ENCODE measurements at places on chromosomes 6 and 20. TPM values are rescaled to one million over a fixed set of nuclear protein-coding genes. Genes with fewer than 3 reads are reported as not detected.

DNA sequence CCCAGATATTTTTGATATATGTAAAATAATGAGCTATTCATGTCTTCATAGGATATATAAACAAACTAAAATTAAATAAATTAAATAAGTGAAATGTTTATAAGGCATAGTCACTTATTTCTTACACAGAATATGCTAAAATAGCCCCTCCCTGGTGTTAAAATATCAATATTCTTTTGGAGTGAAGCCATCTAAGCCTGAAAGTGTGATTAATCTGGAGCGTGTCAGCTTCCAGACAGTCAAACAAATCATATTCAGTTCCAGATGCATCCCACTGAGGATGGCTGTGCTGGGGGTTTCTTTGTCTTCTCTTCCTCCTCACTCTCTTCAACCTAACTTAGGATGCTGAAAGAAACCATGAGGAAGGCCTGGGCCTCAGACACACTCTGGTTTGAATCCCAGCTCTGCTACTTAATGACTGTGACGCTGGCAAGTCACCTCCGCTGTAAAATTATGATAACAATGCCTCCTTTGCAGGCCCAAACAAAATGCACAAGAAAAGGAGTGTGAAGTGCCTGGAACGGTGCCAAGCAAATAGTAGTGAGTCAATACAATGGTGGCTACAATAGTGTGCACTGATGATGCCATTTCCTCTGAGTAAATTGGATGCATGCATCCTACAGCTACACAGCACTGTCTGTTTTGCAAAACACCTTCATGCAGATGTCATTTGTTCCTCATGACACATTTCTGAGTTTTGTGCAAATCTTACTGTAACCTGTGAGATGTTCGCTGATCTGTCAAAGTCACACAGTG lies 161.4 kb downstream of the FOXC1 start:
- DNase-seq = no peak

DNA sequence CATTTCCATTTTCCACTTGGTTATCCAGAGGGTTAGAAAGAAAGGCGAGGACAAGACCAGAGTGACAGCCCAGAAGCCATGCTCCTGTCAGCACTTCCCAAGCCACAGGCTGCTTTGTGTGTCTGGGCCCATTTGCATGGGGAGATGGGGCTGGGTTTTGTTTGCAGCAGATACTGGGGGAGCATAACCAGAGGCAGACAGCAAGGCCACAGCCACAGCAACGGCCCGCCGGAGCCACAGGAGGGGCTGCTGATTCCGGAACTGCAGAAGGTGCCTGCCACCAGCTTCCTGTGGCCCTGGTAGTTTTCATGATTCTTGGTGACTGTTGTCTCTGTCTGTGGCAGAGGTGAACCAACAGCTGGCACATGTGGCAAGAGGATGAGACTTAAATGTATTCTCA lies 106.6 kb downstream of the DLL1 start:
- no peak for DNase-seq

Gene MUCL3
- not detected for total RNA-seq

DNA sequence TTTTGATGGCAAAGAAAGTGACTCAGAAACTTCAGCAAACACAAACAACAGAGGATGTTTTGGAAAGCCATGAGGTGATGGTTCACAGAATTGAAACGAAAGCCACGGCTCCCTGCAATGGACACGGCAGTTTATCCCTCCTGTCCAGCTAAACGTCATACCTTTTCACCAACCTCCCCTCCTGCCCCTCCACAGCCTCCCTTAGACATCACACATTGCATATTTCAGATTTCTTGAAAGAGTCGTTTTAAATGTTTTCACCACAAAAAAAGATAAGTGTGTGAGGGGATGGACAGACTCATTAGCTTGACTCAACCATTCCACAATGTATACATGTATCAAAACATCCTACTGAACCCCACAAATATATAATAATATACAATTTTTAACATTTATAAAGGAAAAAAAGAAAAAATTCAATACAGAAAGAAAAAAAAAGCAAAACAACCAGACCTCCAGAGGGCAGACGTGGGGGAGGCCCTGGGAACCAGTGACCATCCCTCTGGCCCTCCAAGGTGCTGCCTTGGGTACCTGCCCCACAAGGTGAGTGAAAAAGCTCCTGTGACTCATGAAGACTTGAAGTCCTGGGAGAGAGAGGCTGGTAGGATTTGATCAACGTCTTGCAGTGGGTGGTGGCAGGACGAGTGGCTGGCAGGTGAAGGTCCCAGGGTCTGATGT lies 117.2 kb upstream of the THBS2 start:
- DNase-seq = no peak

Gene GCNT2
- total RNA-seq = 50.8 TPM

DNA sequence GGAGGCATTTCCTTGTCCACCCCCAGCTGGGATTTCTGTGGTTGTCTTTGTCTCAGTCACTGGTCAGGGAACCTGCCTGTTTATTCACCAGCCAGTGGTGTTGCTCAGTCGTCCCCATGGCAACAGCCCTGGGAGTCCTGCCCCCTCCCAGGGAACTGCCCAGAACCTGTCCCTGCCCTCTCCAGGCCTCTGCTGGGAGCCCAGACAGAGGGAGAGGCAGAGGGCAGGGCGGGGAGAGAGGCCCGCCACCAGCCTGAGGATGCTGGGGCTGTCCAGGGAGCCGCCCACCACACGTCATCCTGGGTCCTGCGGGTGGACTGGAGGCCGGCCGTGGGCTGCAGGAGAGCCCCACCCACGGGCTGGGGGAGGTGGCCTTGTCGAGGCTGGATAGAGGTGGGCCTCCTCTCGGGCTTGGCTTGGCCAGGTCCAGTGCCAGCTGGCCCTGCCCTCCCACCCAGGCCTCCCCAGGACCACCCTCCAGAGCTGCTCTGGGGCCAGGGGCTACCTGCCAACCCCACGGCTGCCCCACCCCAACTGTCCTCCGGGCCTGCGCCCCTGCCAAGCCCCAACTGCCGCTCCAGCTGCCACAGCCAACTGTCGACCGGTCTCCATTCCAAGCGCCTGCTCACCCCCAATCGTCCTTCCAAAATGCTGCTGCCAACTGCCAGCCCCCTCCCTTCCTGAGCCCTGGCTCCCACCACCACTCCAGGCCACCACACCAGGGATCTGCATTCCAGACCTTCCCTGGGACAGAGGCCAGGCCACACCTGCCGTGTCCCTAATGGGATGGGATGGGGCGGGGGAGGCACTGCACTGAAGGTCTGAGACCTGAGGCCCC lies 4.2 kb upstream of the ZBTB46 start:
- DNase-seq = peak; percentile 87

DNA sequence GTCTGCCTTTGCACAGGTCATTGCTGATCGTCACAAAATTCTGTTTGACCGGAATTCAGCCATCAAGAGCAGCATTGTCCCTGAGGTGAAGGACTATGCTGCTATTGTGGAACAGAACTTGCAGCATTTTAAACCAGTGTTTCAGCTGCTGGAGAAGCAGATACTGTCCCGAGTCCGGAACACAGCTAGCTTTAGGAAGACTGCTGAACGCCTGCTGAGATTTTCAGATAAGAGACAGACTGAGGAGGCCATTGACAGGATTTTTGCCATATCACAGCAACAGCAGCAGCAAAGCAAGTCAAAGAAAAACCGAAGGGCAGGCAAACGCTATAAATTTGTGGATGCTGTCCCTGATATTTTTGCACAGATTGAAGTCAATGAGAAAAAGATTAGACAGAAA lies 24.6 kb upstream of the CALHM6 start:
- no peak for DNase-seq

- no peak for DNase-seq
Observed at GRCh38 chr20:24697411-24697810, 228.0 kb downstream of the SYNDIG1 start.

DNA sequence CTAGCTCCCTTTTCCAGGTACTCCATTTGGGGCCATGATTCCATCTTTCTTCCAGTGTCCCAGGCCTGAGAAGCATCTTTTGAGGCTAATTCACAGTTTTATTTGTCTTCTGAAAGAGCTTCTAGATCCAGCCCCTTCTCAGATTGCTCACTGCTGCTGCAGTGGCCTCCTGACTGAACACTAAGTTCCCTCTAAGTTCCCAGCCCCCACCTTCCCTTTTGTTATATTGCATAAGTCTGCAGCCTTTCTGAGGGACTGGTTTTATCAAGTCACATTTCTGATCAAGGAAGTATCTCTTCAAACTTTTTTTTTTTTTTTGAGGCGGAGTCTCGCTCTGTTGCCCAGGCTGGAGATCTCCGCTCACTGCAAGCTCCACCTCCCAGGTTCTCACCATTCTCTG lies 10.7 kb downstream of the MAPRE1 start:
- DNase-seq = peak; percentile 23

DNA sequence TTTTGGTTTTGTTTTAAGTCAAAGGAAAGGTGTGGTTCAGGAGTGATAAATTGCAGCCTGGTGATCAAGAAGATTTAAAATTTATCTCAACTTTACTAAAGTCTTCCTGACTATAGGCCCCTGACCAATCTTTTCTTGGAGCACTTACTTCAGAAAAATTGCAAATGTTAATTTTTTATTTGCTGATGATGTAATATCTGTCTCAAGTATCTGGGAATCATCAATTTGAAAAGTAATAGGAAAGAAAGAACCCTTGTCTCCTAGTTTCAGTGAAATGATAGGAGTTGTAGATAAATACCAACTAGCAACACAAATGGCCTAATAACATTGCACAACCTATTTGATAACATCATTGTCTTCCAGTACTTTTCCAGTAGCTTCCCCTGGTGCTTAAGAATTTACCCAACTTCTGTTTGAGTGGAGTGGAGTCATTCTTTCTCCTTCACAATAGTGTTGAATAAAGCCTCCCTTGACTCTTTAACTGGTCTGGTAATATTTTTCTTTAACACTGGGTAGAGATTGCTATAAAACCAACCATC lies 648.3 kb upstream of the ADGRB3 start:
- DNase-seq = no peak

- no peak for DNase-seq
Observed at GRCh38 chr6:77205936-77206335, 257.4 kb downstream of the HTR1B start.

Gene RAB44
- total RNA-seq = not detected

GRCh38 chr6:139474145-139475108 lies 100.0 kb upstream of the CITED2 start:
- peak; percentile 16 for DNase-seq

Gene FERMT1
- 2.2 TPM for total RNA-seq

GRCh38 chr6:43338243-43338642 lies 29.6 kb upstream of the CRIP3 start:
- DNase-seq = no peak

DNA sequence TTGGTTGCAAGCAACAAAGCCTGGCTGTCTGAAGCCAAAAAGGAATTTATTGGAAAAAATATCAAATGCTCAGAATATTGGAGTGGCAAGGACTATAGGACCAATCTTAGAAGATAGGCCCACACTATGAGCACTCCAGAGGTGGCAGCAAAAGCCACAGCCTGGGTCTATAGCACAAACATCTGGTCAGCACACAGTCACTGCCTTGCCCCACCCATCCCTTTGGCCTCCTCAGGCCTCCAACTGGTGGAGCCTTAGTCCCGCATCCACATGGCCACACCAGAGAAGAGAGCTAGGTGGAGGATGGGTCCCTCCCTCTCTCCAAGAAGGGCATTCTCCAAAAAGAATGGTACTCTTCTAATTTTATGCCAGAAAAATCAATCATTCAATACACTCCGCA lies 14.0 kb downstream of the NUDT3 start:
- DNase-seq = no peak

Gene TCF15
- 8.3 TPM for total RNA-seq

GRCh38 chr6:163732479-163732878 lies 318.0 kb downstream of the QKI start:
- DNase-seq = no peak

DNA sequence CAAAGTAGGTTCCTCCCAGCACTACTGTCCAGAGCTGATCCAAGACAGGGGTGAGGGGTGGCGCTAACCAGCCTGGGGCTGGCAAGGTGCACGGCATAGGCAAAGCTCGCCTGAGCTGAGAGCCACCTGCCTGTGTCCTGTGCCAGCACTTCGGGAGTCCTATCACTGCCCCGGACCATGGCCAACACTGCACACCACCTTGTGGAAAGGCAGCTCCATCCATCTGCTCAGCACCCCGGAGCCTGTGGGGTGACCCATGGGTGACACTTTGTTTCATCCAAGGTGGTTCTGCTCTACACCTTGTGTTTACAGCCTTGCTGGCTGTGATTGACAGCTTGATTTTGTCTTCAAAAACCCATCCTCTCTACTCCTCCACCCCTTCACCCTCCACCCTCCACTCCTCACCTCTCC lies 32.9 kb upstream of the GATA5 start:
- no peak for DNase-seq

Gene MRAP2
- total RNA-seq = 0.42 TPM

Gene CLDN20
- not detected for total RNA-seq

GRCh38 chr20:54323227-54323734 lies 115.4 kb downstream of the PFDN4 start:
- DNase-seq = no peak

- DNase-seq = no peak
Observed at GRCh38 chr6:150371356-150371755, 2.5 kb downstream of the IYD start.

GRCh38 chr6:138907167-138907566 lies 80.9 kb downstream of the REPS1 start:
- no peak for DNase-seq

GRCh38 chr6:52373151-52373690 lies 11.3 kb downstream of the PAQR8 start:
- DNase-seq = no peak

- no peak for DNase-seq
Observed at GRCh38 chr6:53616450-53617357, 48.9 kb downstream of the KLHL31 start.

- DNase-seq = no peak
Observed at GRCh38 chr6:82237013-82237412, 10.5 kb downstream of the IBTK start.

Gene HNF4A
- not detected for total RNA-seq

DNA sequence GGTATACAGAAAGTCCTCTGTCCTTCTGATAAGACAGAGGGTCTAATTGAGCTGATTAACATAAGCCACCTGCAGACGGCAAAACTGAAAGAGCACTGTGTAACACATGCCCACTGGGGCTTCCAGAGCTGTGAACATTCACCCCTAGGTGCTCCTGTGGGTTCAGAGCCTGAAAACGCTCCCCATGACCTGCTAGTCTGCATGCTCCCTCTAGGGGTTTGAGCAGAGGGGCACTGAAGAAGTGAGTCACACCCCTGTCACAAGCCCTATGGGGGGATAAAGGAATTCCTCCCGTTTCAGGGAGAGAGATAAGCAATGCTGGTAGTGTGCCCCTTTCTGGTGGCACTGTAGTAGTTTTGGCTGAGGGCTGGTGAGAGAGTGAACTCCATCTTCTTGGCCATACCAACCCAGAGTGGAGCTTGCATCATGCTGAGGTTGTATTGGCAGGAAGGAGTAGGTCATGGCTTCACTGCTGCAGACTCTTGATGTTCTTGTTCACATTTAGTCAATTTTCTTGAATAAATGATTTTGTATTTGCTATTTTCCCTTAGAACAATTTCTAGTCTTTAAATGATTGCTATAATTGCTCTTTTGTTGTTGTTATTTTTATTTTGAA lies 637.5 kb upstream of the MAN1A1 start:
- DNase-seq = no peak
